Breast epithelium (tissue), 4 donors: ENCODE measurements at places on chromosomes 3 and 15. TPM values are rescaled to one million over a fixed set of nuclear protein-coding genes. Genes with fewer than 3 reads are reported as not detected.

DNA sequence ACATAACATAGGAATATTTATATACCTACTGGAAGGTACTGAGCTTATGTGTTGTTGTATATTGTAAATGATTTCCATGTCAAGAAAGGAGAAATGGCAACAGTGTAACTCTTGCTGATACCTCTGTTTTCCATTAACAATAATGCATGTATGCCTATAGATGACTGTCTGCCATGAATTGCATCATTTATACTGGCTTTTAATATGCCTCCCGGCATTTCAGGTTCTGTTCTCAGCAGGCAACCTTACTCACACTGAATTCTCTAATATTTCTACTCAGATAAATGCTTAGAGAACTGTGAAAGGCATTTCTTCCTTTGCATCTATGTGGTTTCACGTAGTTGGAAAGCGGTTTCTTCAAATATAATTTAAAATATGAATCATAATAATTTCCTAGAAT is 41.8 kb downstream of the LEKR1 start:
- H3K36me3 ChIP-seq, result no peaks in the 10 kb centered on the region
- no peaks in the 10 kb centered on the region for H3K4me1 ChIP-seq
- no peak for DNase-seq
- H3K27me3 ChIP-seq, result no peaks in the 10 kb centered on the region
- no peak overlapping the region for H3K4me3 ChIP-seq
- H3K27ac ChIP-seq, result no peak overlapping the region

Gene OXSM
- total RNA-seq, result 7.5 TPM

- peak overlapping the region; percentile 99 for H3K27ac ChIP-seq
- no peak for DNase-seq
- H3K36me3 ChIP-seq, result no peaks in the 10 kb centered on the region
- peaks cover 27% of the 10 kb centered on the region for H3K4me1 ChIP-seq
- H3K4me3 ChIP-seq, result peak overlapping the region; percentile 99
Measured at GRCh38 chr15:73633991-73634495, 854 bp upstream of the NPTN start.

Gene CCR3
- not detected for total RNA-seq

GRCh38 chr3:171503817-171504216 is 43.6 kb upstream of the TNIK start:
- no peaks in the 10 kb centered on the region for H3K27me3 ChIP-seq
- no peaks in the 10 kb centered on the region for H3K36me3 ChIP-seq
- H3K27ac ChIP-seq, result no peak overlapping the region
- DNase-seq, result no peak
- H3K4me3 ChIP-seq, result no peak overlapping the region
- H3K4me1 ChIP-seq, result no peaks in the 10 kb centered on the region

GRCh38 chr3:37096975-37097374 is 77.4 kb downstream of the LRRFIP2 start:
- no peak overlapping the region for H3K4me3 ChIP-seq
- H3K36me3 ChIP-seq, result no peaks in the 10 kb centered on the region
- H3K27ac ChIP-seq, result no peak overlapping the region
- DNase-seq, result no peak
- no peaks in the 10 kb centered on the region for H3K4me1 ChIP-seq
- no peaks in the 10 kb centered on the region for H3K27me3 ChIP-seq

DNA sequence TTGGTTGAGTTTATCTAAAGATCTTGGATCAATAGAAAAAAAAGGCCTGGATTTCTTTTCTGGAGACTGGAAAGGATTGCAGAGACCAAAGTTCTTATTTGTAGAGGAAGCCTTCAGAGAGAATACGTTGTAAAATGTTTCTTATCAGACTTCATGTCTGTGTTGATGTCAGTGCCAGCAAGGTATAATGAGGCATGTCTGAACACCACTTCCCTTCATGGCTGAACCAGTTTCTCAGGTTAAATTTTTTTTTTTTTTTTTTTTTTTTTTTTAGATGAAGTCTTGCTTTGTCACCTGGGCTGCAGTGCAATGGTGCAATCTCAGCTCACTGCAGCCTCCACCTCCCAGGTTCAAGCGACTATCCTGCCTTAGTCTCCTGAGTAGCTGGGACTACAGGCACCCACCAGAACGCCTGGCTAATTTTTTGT is 17.8 kb upstream of the ZNF774 start:
- no peak for DNase-seq
- H3K27me3 ChIP-seq, result no peaks in the 10 kb centered on the region
- H3K36me3 ChIP-seq, result no peaks in the 10 kb centered on the region

DNA sequence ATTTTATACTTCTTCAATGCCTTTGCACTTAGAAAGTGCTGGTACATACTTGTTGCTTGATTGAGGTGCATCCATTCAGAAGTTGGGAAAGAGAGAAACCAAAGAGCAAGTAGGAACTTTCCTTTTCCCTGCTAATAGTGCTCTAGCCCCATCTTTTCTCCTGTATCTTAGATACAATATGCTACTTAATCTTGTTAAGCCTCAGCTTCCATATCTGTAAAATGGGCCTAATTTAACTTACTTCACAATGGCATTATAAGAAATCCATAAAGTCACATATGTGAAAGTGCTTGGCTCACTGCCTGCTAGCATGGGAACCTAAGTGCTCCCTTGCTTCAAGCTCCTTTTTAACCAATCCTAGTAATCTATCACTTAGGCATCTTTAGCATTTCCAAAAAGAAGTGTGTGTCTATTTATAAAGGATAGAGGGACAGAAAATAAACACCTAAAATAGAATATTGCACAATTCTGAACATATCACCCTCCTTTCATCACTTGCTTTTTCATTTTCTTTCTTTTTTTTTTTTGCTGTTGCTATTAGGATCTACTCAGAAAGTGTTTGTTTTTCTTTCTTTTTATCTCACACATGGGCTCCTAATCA is 28.1 kb downstream of the KCNAB1 start:
- no peak for DNase-seq
- no peak overlapping the region for H3K4me3 ChIP-seq
- no peak overlapping the region for H3K27ac ChIP-seq
- H3K36me3 ChIP-seq, result no peaks in the 10 kb centered on the region
- no peaks in the 10 kb centered on the region for H3K27me3 ChIP-seq
- H3K4me1 ChIP-seq, result no peaks in the 10 kb centered on the region

DNA sequence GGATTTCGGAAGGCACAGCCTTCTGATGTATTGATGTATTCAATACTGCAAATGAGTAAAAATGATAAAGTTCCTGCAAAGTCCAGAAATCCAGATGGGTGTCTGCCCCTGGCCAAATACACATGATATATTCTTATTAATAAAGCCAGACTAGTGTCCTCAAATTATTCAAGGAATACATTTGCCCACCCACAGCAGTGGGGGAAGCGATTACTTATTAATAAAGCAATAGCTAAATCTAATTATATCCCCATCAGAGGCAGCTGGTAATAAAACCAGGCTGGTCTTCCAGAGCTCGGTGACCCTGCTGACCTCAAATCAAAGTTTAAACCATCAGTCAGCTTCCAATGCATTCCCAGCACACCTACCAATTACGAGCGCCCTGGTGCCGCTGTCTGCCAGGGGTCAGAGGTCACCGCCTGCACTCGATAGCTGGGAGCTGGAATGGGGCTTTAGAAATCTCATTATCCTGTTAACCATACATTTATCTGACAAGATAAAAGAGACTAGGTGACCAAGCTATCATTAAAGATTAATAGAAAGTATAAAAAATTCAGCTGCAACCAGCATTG is 330.3 kb downstream of the UACA start:
- H3K4me3 ChIP-seq, result no peak overlapping the region
- H3K36me3 ChIP-seq, result no peaks in the 10 kb centered on the region
- peak; percentile 19 for DNase-seq

Gene CLN6
- total RNA-seq, result 18.4 TPM

GRCh38 chr3:195873281-195873887 is 35.0 kb downstream of the TNK2 start:
- peak overlapping the region; percentile 69 for H3K27ac ChIP-seq
- H3K4me3 ChIP-seq, result no peak overlapping the region
- H3K27me3 ChIP-seq, result no peaks in the 10 kb centered on the region
- H3K4me1 ChIP-seq, result no peaks in the 10 kb centered on the region

DNA sequence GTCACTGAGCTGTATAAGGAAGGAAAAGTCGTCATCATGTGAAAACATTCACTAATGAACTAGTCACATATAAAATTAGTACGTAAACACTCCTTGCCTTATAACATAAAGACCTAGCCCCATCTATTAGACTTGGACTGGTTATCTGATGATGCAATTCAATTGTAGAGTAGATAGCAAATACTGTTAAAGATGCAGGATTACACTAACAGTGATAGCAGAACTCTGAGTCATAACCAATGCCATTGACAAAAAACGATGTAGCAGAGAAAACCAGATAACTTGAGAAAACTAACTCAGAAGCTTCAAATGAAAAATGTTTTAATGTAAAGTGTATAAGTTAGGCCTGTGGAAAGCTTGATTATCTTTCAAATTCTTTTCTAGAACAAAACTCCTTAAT is 132.2 kb downstream of the WDR72 start:
- no peaks in the 10 kb centered on the region for H3K27me3 ChIP-seq

Gene VIPR1
- 16.3 TPM for total RNA-seq

DNA sequence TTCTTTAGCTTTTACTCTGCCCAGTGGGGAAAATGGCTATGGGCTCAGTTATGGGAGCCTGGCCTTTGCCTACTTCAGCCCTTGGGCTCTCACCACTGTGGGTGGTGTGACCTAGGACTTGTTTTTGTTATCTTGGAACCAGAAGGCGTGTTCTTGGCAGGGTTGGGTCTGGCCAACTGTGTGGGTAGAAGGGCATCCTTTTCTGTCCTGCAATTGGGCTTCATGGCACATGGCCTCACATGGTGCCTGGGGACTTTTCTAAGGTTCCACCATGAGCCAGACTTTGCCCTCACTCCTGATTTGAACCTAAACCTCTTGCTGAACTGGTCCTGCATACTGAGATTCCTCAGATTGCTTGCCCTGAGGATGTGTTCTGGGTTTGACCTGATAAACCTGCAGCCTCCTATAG is 1.7 kb downstream of the GLYCTK start:
- no peaks in the 10 kb centered on the region for H3K27me3 ChIP-seq
- H3K36me3 ChIP-seq, result no peaks in the 10 kb centered on the region
- no peak for DNase-seq
- peaks cover 5% of the 10 kb centered on the region for H3K4me1 ChIP-seq

Gene MCF2L2
- 1.3 TPM for total RNA-seq

GRCh38 chr3:128492671-128493569 is at the start of gene GATA2:
Gene GATA2, minus strand, starts transcription at chr3:128493201. Its CDS starts 6,170 bp downstream, at chr3:128487031.
- no peak for DNase-seq
- H3K4me1 ChIP-seq, result peaks cover 13% of the 10 kb centered on the region
- no peaks in the 10 kb centered on the region for H3K36me3 ChIP-seq

Gene WDR82
- total RNA-seq, result 53.1 TPM

DNA sequence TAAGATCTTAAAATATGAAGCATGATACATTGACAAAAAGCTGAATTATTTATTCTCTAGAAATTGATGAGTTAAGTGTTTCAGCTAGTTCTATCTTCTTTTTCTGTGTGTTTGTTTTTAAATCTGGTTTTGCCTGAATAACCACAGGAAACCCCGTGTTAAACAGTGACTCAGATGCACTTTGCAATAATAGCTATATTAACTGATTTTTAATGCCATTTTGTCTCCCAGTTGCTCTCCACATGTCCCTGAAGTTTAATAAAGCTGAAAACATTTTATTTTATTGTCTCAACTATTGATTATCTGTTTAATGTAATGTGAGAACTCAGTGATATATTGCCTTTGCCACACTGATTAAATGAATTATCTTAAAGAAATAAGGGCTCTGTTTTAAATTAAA is 42.8 kb upstream of the ROBO1 start:
- no peaks in the 10 kb centered on the region for H3K36me3 ChIP-seq
- H3K4me3 ChIP-seq, result no peak overlapping the region
- H3K4me1 ChIP-seq, result no peaks in the 10 kb centered on the region
- no peak for DNase-seq
- H3K27me3 ChIP-seq, result no peaks in the 10 kb centered on the region

- H3K36me3 ChIP-seq, result no peaks in the 10 kb centered on the region
- no peak overlapping the region for H3K27ac ChIP-seq
- peaks cover 10% of the 10 kb centered on the region for H3K4me1 ChIP-seq
- H3K27me3 ChIP-seq, result no peaks in the 10 kb centered on the region
- DNase-seq, result no peak
Measured at GRCh38 chr3:127452321-127452821, 138.2 kb downstream of the TPRA1 start.

DNA sequence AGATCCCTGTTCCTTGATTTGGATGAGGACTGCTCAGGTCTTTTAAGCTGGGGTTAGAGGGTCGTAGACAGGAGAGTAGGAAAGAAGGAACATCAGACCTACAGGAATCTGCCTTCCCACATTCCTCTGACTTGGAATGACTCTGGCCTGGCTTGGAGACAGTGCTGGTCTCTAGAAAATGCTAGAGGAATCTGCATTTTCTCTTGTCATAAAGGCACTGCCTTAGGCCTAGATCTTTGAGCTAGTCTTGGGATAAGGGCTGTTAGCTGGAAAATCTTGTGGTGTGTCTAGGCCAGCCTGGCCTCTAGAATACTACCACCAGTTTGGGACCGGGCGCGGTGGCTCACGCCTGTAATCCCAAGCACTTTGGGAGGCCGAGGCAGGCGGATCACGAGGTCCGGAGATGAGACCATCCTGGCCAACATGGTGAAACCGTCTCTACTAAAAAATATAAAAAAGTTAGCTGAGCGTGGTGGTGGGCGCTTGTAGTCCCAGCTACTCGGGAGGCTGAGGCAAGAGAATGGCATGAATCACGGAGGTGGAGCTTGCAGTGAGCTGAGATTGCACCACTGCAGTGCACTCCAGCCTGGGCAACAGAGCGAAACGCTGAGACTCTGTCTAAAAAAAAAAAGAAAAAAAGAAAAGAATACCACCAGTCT is 17.3 kb upstream of the BSN start:
- no peak overlapping the region for H3K4me3 ChIP-seq
- H3K27me3 ChIP-seq, result no peaks in the 10 kb centered on the region
- no peaks in the 10 kb centered on the region for H3K36me3 ChIP-seq
- peaks cover 9% of the 10 kb centered on the region for H3K4me1 ChIP-seq
- no peak for DNase-seq
- H3K27ac ChIP-seq, result no peak overlapping the region

DNA sequence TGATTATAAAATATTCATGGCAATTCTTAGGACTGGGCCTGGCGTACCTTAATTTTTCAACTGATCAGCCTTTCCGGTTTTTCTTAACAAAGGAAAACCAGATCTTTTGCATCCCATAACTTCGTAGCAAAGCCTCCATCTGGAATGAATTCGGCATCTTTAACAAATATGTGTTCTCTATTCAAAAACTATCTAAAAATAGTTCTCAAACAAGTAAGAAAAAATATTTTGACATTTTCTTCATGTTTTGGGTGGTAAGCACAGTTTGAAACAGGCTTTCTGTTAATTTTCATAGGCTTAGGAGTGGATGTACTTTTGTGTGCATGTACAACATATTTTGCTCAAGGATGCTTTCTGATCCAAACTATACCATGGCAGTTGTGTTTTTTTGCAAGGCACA is 55.1 kb downstream of the RBMS3 start:
- H3K4me3 ChIP-seq, result peak overlapping the region; percentile 58
- H3K36me3 ChIP-seq, result no peaks in the 10 kb centered on the region
- no peak for DNase-seq
- no peaks in the 10 kb centered on the region for H3K4me1 ChIP-seq
- peak overlapping the region; percentile 77 for H3K27ac ChIP-seq

- H3K27me3 ChIP-seq, result no peaks in the 10 kb centered on the region
- peak; percentile 36 for DNase-seq
- H3K4me1 ChIP-seq, result no peaks in the 10 kb centered on the region
- no peak overlapping the region for H3K4me3 ChIP-seq
Measured at GRCh38 chr3:126542340-126543241, 16.1 kb downstream of the C3orf22 start.
